Fibroblast of lung (primary cell): ENCODE measurements at places on chromosomes 13 and 19. TPM values are rescaled to one million over a fixed set of nuclear protein-coding genes. Genes with fewer than 3 reads are reported as not detected.

GRCh38 chr19:31348481-31349159, 616 bp downstream of the TSHZ3 start:
- peak; percentile 29 for DNase-seq

- no peak for DNase-seq
Measured at GRCh38 chr13:79745081-79745480, 264.1 kb downstream of the NDFIP2 start.

DNA sequence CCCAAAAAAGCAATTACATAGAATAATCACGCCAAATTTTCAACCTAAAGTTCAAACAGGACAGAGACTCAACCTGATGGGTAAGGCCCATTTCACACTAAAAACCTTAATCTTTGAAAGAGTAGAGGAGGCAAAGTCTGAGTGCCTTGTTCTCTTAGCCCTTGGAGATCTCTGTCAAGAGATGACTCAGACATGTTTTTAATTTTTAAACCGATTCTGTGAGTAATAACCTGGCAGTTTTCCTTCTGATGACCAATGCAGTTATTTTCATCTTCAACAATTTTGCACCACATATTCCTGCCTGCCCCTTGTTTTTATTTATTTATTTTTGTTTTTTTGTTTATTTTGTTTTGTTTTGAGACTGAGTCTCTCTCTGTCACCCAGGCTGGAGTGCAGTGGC, 11.5 kb upstream of the TNFSF9 start:
- peak; percentile 81 for DNase-seq

DNA sequence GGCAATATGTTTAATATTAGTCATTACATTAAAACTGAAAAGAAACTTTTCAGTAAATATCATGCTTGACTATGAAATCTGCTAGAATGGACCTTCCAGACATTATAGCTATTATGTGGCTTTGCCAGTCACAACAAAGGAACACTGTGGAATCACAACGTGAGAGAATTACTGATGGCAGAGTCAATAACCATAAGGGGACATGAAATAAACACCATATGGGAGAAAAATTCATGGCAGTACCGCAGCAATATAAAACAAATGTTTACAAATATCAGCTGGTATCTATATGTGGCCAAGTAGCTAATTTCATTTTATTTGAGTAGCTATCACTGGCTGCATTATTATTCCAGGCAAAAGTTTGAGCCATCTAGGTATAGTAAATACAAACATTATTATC, 1818.6 kb downstream of the PCDH9 start:
- DNase-seq = no peak

DNA sequence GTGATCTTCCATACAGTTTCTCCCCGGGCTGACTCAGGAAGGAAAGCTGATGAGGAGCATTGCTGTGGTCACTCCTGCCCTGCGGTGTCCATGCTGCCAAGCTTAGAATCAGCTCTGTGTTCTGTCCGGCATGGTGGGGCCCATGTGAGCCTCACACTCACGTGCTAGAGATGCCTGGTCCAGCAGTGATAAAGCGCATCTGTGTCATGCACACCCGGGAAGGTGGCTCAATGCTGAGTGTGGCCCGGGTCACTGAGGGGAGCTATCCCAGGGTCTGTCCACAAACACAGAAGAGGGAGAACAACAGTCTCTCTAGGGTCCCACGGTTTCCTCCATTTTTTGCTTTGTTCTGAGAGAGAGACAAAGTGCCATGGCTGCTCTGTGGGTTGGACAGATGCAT, 3.5 kb upstream of the LILRB1 start:
- no peak for DNase-seq

Gene SPRYD7
- 5.9 and 9.4 TPM in 2 replicates for polyA plus RNA-seq

DNA sequence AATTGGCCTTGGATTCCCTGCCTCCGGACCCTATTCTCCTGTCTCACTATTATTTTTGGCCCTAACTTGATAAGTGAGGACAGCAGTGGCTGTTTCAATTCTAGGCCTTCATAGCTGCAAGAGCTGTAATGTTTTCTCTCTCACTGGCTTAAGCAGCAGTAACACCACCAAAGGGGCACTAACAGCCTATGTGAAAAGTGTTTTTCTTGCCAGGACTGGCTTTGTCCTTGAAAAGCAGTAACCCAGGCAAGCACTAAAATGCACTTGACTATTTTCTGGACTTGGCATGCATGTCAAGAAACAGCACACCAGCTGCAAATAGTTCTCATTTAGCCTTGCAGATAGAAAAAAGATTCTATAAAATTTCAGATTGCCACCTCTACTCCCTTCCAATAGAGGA, 9.3 kb upstream of the FBXL3 start:
- no peak for DNase-seq

Gene MEIS3
- polyA plus RNA-seq = 18.5 and 30.5 TPM in 2 replicates

Gene CASP14
- polyA plus RNA-seq = not detected in 2 replicates

Gene COX6B2
- 0.03 and 0.14 TPM in 2 replicates for polyA plus RNA-seq

Gene ACP7
- 0.02 TPM in 1 of 2 replicates, not detected in the other for polyA plus RNA-seq

DNA sequence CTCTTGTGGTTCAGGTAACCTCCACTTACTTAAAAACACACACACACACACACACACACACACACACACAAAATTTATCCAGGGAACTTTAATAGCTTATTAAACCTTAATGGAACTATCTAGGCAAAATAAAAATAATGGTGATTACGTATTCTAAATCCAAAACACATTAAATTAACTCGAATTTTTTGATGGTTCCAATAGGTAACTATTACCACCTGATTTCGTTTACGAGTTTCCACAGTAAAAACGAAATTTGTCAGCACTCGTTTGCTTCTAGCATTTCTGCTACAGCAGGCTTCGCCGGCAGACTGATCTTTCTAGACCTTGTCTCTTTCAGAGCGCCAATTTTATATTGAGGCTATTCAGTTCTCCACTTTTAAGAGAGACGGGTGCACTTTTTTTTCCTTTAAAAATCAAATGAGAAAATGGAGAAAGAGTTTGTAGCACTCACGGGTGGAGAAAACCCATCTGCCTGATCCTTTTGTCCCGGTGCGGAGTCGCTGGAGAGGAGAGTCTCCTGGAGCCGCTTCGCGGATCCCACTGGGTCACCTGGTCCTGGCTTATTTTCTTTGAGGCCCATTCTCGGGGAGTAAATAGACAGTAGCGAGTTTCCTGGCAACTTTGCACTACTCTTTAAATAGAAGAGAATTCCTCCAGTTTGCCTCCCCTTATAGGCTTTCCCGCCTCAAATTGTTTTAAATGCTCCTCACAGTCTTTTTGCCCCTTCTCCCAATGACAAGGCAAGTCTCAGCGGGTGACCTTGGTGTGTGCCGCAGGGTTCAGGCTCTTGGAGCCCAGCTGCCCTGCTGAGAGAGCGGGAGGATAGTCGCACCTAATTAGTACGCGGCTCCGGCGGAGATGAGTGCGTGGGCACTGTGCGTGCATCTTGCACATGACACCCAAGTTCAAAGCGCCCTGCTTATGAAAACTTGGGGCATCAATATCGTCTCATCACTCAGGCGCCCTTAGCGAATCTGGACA, 117.0 kb downstream of the KCNRG start:
- DNase-seq = peak; percentile 28

Gene RNF113B
- not detected in 2 replicates for polyA plus RNA-seq

DNA sequence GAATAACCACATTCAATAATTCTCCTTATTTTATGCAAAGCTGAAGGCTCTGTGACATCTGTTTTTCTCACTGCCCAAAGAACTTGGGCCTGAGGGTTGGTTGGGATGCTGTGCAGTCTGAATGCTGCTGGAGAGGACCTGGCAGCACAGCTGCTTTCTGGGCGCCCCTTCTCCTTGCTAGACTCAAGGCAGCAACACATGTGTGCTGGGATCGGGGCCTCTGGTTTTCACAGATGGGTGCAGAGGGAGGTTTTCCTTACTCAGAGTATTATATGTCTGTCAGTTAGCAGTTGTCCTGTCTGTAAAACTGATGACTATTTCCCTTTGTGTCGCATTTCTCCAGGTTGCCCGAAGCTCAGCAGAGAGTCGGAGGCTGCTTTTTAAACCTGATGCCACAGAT, 53.2 kb upstream of the TEX29 start:
- DNase-seq = no peak

- DNase-seq = peak; percentile 51
Measured at GRCh38 chr19:19531951-19532805, 3.5 kb downstream of the YJEFN3 start.

GRCh38 chr19:42465827-42466280, 23.1 kb upstream of the CXCL17 start:
- DNase-seq = no peak

Gene KLF2
- polyA plus RNA-seq = 6.7 and 11.5 TPM in 2 replicates

GRCh38 chr19:277581-278165, 13.5 kb downstream of the PLPP2 start:
- peak; percentile 43 for DNase-seq

Gene ZNF780A
- polyA plus RNA-seq = 10.2 and 14.7 TPM in 2 replicates
